ENCODE measurements at places on chromosomes 6 and 20.

DNA sequence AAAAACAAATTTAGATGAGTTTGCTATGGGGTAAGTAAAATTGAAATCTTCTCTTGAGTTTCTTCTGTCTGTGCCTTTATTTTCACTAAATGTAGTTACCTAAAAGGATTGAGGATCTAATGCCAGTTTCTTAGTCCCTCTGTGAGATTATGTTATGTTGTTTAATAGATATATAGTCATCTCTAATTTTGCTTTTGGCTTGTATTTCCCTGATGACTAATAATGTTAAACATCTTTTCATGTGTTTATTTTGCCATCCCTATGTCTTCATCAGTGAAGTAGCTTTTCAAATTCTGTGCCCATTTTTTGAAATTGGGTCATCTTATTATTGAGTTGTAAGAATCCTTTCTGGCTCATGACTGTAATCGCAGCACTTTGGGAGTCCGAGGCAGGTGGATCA lies 13.7 kb downstream of the QRSL1 start:
- no peak for DNase-seq

DNA sequence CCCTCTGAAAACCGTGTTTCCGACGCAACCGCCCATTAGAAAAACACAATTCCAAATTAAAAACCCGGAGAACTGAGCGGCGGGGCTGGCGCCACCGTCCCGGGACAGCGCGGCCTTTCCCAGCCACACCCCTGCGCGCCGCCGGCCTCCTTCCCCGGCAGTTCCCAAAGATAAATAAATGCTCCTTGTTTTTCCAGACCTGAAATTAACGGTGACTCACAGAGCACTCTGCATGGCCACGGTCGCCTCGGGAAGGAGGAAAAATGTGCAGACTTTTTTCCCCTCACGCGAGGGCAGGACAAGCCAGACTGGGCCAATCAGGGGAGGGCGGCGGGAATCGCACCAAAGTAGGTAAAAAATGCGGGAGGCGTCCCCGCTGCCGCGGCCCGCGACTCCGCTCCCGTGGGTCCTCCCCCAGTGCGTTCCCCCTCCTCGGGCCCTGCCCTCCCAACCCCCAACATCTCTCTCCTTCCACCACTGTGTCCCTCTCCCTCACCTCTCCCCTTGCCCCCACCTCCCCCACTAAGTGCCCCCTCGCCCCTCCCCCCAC lies 828 bp upstream of the DSTN start:
- DNase-seq = no peak

GRCh38 chr6:5422321-5422915 lies 161.1 kb downstream of the FARS2 start:
- DNase-seq = peak; percentile 33

DNA sequence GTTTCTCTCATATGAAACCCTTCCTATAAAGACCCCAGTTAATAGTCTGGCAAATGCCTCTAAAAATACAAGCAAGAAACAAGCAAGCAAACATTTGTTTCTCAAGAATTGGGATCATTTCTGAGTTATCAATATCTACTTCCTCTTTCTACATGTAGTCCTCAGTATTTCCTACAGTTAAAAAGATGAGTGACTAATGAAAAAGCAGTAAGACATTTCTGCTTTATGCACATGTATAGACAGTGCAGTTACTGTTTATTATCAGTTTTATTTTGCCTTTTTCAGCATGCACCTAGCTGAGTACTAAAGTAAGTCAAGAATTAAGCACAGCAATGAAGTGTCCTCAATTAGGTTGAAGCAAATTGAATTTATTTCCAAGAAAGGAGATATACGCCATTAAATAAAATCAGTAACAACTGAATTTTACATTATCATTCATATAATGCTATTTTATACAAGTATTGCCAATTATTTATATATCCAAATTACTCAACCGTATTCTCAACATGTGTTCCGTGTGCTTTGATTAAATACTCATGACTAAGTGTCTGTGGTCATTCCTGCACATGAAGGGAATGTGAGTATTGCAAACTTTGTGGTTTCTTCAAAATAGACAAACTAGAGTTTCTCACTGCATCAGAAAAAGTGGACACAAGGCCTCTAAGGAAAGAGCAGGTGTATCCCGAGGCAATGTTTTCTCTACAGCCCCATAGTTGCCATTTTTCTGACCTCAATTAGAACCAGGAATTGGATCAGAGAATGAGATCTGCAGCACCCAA lies 159.3 kb upstream of the MARCKS start:
- peak; percentile 89 for DNase-seq

DNA sequence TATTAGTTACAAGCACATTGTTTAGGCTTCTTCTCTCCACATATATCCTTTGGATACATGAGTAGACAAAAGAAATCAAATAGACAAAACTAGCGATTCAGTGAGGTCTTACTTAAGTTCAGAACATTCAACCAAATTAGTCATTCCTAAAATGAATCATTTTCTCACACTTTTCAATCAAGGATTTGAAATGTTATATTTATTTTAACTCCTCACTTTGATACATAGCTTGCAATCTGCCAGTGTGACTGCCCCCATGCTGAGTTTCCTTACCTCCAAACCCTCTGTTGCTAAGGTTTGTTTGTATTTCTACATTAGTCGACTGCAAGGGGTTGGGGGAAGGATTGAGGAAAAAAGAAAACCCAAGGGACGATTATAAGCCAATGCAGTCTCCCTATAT lies 3.5 kb upstream of the MOXD1 start:
- DNase-seq = no peak

- DNase-seq = no peak
Measured at GRCh38 chr20:23508449-23509229, 17.7 kb downstream of the CST8 start.

GRCh38 chr6:44074439-44074812 lies 52.8 kb downstream of the MRPL14 start:
- DNase-seq = no peak

DNA sequence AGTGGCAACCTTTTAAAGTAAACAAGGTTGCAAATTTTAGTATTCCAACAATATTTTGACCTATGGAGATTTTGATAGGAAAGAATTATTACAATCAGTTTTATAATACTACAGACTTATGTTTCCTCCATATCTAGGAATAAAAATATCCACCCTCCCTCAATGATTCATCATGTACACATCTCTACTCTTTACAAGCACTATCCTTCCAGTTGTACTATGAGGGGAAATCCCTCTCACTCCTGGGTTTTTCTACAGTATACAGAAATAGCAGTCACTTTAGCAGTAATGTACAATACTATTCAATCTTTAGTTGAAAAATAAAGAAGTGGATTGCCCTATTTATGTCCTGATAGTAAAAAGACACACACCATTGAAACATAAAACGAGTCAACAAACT lies 46.3 kb upstream of the SCML4 start:
- no peak for DNase-seq

GRCh38 chr6:125931733-125932450 lies 24.7 kb upstream of the HINT3 start:
- DNase-seq = no peak

DNA sequence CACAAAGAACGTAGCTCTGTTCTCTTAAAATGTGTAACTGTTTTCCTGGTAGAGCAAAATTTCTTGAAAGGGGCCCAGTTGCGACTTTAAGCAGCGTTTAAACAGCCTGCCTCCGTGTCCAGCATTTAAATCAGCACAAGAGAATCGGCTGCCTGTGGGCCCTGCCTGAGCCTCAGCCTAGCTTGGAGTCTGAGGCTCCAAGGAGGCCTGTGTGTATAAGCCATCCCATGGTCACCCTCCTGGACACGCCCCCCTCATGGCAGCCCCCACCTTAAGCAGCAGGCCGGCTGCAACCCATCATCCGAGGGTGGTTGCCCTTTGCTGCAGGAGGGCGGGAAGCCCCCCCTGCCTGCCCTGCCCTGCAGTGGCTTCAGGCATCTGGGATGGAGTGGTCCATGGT lies 18.9 kb downstream of the SDCBP2 start:
- no peak for DNase-seq

DNA sequence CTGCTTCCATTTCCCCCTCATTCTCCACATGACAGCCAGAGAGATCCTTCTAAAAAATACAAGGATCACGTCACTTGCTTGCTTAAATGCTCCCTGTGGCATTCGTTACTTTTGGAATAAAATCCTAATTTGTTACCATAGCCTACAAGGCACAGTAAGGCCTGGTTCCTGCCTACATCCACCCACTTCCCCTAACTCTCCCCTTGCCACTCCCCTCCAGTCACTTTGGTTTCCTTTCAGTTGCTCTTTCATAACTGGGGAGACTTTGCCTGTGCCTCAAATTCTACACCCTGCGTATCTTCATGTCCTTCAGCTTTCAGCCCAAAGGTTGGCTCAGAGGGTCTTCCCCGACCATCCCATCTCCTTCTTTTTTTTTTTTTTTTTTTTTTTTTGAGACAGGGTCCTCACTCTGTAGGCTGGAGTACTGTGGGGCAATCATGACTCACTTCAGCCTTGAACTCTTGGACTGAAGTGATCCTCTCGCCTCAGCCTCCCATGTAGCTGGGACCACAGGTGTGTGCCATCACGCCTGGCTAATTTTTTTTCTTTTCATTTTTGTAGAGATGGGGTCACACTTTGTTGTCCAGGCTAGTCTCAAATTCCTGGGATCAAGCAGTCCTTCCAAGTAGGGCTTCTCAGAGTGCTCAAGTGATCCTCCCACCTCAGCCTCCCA lies 12.5 kb downstream of the ID1 start:
- DNase-seq = peak; percentile 89

GRCh38 chr20:51128198-51128597 lies 105.3 kb upstream of the KCNG1 start:
- DNase-seq = no peak

GRCh38 chr6:40249935-40250334 lies 315.7 kb upstream of the MOCS1 start:
- DNase-seq = no peak

- DNase-seq = no peak
Measured at GRCh38 chr6:155426408-155426945, 29.2 kb downstream of the NOX3 start.

GRCh38 chr6:15425947-15426346 lies 180.1 kb downstream of the JARID2 start:
- no peak for DNase-seq

DNA sequence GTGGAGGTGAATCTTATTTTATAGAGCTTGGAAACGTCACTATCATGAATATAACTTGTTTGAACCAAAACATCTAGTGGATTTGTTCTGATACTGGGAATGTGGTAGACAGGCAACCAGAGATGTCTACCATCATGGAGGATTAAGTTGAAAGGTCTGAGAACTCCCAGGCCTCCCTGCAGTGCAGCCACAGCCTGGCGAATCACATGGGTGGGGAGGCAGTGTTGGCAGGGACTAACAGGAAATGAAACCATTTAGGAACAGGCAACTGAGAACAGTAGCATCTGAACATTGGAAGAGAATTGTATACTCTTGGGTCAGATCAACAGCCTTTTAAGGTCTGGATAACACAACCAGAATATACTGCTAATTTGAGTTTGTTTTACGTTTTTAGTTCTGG lies 22.3 kb upstream of the CEP162 start:
- no peak for DNase-seq

DNA sequence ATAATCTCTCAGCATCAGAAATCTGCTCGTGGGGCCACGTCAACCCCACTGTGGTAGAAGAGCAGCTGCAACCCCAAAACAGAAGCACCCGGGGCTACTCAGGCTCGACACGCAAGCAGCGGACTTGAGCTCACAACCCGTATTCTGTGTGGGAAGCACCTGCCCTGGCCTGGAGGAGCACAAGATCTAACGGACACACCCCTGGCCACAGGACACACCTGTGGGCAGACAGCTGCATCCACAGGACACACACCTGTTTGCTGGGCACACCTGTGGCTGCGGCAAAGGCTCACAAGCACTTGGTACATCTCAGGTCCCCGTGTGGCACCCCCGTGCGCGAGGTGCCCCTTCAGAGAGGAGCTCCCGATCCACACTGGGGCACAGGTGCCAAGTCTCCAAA lies 36.5 kb downstream of the ZBTB46 start:
- no peak for DNase-seq

- DNase-seq = no peak
Measured at GRCh38 chr6:16267428-16268263, 29.3 kb downstream of the GMPR start.

DNA sequence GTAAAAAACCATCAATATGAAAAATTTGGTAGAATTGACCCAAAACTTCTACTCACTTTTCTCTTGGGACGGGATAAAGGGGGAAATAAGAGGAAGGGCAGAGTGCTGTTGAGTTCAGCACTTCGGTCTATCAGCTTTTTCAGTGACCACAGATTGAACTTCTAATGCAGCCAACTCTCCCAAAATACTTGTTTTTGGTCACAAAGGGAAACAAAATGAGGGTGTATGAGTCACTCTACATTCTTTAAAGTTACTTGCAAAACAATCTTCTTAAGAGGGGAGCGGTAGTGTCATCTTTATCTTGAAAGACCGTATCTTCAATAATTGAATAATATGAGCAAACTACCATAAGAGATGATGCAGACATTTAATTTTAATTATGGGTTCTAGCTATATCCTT lies 661.3 kb downstream of the CD109 start:
- DNase-seq = no peak

GRCh38 chr20:2124564-2125213 lies 23.1 kb downstream of the STK35 start:
- no peak for DNase-seq

- no peak for DNase-seq
Measured at GRCh38 chr20:45187693-45188092, 13.0 kb downstream of the PI3 start.

GRCh38 chr20:63553933-63554290 lies at the start of gene FNDC11:
Gene FNDC11, plus strand, starts transcription at chr20:63554159. Its CDS starts 1,505 bp downstream, at chr20:63555664.
- no peak for DNase-seq

- peak; percentile 89 for DNase-seq
Measured at GRCh38 chr6:149727793-149728498, 10.0 kb upstream of the LATS1 start.

GRCh38 chr6:153727885-153728284 lies 311.2 kb upstream of the OPRM1 start:
- DNase-seq = no peak

DNA sequence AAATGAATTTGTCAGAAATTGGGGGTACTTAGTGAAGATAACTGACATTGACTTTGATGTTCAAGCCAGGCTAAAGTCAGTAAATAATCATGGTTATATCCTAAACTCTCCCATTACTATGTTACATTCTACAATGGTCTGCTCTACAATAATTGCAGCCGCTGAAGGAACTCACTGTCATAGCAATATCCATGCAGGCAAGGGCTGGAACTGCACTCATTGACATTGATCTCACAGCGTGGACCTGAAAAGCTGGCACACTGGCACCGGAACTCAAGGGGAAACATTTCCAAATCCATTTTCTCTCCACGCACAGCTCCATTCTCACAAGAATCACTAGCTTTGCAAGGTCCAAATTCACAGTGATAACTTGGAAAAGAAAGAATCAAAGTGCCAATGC lies 702.7 kb downstream of the EYS start:
- DNase-seq = no peak

DNA sequence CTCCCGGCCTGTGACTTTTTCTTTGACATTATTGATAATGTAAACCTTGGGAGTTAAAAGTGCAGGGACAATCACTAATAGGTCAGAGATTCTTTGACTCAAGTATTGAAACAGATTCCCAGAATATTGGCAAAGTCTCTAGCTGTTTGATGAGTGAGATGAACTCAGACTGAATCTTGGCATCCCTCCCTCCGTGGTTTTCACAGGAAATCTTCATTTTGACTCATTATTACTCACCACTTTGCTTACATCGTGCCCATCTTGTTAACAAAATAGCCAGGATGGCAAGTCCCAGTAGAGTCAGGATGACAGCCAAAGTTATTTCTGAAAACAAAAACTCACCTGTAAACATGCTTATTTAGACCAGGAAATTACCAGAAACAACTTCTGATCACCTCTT lies 2.0 kb downstream of the TSBP1 start:
- DNase-seq = no peak

- DNase-seq = no peak
Measured at GRCh38 chr20:48623906-48624265, 203.9 kb downstream of the PREX1 start.

Measured in AML-193 (cell line).